ENCODE measurements at places on chromosomes 5 and 9.

DNA sequence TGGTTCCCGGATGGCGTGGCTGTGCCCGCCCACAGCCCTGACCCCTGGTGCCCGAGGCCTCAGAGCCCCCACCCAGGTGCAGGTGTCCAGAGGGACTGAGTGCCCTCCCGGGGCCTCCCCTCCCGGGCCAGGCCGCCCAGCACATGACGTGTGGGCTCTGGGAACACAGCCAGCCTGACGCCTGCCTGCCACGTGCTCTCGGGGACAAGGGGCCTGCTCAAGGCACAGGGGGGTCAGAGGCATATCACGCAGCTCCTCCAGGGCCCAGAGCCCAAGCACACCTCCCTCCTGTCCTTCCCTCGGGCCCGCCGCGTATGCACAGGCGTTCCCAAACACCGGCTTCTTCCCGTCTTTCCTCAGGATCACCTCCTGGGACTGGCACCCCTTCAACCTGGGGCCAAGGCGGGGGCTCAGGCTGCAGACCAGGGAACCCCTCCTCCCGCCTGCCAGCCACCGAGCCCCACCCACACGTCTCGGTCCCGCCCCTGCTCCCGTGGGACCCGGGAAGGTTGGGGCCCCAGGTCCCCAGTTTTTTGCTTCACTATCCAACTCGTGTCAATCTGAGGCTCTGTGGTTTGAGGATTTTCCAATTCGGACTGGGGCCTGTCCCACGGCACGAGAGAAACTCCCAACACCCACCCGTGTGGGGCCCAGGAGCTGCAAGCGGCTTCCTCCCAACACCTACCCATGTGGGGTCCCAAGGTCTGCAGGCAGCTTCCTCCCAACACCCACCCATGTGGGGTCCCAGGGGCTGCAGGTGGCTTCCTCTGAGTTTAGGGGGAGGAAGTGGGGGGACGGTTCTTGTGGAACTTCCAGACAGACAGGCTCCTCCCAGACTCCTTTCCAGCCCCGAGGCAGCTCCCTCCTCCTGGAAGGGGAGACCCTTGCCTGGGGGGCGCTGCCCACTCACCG lies 1.5 kb downstream of the LCN10 start:
- DNase-seq = no peak

DNA sequence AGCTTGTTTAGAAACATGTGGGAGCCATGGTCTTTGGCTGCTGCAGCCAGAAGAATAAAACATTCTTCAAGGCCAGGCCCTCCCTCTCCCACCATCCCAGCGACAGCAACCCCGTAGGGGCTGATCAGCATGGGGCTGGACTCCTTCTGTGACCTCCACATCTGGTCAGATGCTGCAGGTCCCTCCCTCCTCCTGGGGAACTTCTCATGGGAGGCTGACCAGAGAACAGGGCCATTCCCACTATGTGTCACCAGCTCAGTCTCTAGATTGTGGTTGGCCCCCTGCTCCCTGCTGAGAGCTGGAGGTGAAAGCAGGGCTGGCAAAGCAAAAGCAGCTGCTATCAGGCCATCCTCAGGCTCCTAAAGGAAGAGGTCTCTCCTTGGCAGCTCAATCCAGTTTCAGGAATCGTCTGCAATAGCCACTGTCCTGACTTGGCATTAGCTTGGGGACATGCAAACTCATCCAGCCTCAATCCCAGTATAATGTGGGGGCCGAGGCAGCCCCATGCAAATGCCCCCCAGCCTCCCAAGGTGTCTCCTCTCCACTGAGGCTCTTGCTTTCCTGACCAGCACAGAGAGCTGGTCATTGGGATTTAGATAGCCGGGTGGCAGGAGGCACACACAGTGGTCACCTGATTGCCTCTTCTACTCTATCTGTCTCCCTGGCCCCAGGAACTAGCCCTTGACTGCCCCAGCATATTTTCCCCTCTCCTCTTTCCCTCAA lies 81.5 kb downstream of the NRG2 start:
- no peak for DNase-seq

GRCh38 chr9:73020877-73021276 lies 68.0 kb upstream of the ALDH1A1 start:
- no peak for DNase-seq

- no peak for DNase-seq
These were observed 19.8 kb downstream of the PTGES start for GRCh38 chr9:129732946-129733631.

DNA sequence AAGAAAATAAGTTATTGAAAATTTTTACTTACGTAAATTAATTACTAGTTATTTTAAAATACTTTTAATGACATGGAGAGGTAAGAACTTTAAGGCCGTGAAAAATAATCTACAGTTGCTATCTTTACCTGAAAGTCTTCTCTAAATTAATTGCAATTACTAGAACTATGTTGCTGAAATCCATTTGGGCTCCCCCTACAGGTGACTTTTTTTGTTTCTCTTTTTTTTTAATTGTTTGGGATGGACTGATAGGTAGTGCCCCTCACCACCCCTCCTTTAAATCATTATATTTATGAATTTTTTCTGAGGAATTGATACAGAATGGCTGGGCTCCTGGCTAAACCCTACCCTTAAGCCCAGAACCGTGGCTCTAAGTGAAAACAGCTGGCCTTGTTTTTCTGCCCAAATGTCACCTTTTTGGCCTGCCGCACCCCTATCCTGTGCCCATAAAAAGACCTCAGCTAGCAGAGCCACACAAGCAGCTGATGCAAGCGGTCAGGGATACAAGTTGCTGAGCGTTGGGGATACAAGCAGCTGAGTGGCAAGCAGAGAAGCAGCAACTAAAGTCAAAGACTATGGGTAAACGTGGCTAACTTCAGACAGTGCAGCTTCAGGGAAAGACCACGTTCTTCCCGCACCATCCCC lies 315.2 kb upstream of the ACO1 start:
- no peak for DNase-seq

GRCh38 chr5:91487420-91487819 lies 104.3 kb upstream of the ARRDC3 start:
- no peak for DNase-seq

GRCh38 chr5:72937517-72938061 lies 18.3 kb upstream of the FCHO2 start:
- no peak for DNase-seq

GRCh38 chr5:28468166-28468565 lies 1429.8 kb upstream of the CDH9 start:
- no peak for DNase-seq

DNA sequence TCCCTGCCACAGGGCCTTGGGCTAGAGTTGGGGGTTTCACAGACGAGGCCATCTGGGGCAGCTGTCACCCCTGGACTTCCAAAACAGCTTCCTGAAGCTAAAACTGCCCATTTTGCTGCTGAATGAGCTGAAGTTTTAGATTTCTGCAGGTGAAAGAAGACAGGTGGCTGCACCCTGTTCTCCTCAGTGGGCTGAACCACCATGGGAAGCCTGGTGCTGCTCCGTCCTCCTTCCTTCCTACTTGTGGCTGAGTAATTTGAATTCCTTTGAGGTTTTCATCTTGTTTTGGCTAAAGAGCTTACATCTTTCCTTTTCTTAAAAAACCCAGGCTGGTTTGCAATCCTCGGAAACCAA lies 5.3 kb downstream of the NKD2 start:
- no peak for DNase-seq

DNA sequence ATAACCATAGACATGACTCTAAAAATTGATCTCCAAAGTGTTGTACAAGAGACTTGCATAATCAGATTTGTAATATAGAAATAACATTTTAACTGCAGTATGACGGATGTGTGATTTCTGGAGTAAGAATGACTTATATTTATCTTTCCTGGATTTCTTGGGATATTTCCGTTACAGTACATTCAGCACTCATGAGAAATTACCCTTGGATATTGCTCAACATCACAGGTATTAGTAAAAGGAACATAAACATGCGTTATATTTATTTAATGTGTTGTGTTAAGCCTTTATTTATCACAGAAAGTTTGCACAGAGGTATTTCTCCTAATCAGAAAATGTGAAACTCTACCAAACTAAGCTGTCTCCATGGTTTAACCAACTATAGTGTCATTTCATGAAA lies 1823.9 kb upstream of the C9orf72 start:
- DNase-seq = no peak

DNA sequence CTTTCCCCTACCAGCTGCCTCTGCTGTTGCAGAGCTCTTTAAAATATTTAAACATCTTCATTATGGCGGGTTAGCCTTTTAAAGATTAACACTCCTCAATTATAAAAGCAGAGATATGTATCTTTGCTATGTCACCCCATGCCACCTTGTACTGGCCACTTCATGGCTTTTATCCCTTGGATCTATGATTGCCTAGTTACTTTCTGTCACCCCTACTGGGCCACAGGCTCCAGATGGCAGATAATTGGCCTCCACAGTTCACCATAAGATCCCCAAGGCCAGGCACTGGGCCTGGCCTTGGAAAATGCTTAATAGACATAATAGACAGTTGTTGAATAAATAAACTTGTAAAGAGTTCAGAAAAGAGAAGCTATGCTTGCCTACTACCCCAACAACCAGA lies 142.0 kb upstream of the SHB start:
- DNase-seq = no peak

GRCh38 chr5:1480217-1480616 lies 35.0 kb upstream of the SLC6A3 start:
- DNase-seq = no peak

- no peak for DNase-seq
These were observed 116.1 kb downstream of the LPAR1 start for GRCh38 chr9:110922145-110922544.

DNA sequence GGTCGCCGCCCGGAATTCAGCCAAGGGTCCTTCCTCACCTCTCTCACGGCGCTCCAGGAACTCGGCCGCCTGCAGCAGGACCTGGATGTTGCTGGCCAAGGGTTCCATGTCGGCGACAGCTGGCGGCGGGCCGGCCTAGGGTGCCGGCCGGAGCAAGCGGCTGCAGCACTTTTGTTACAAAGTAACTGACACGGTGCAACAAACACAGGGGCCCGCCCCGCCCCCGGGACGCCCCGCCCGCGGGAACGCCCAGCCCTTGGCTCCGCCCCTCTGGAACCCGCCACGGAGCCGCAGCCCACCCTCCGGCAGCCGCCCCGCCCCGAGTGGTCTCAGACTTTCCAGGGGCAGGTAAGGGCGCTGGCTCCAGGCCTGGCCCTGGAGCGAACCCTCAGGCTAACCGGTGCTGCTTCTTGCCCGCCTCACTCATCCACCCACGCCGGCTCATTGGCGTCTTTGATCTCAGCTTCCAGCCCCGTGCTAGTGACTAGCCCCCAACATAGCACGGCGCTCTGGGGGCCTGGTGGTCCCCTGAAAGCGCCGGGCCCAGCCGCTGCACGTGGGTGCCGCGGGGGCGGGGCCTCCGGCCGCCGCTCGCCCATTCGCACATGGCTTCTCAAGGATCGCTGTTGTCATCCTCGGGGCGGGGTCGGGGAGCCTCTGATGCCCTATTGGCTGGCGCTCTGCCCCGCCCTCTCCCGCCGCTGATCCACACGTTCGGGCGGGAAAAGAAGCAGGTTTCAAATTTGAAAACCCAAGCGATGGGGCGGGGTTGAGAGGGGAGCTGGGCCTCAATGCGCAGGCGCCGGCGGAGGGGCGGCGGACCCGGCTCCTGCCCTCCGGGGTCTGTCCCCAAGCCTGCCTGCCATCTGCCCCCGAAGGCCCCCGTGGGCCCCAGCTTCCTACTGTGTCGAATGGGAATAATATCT lies at the start of gene MXD3:
MXD3 (minus strand) TSS at position 176 of the 926 bp plus-strand sequence; CDS start at position 108, 68 bp downstream.
- DNase-seq = peak; percentile 81

- peak; percentile 90 for DNase-seq
These were observed 15.3 kb upstream of the MSANTD3 start for GRCh38 chr9:100411472-100412283.

DNA sequence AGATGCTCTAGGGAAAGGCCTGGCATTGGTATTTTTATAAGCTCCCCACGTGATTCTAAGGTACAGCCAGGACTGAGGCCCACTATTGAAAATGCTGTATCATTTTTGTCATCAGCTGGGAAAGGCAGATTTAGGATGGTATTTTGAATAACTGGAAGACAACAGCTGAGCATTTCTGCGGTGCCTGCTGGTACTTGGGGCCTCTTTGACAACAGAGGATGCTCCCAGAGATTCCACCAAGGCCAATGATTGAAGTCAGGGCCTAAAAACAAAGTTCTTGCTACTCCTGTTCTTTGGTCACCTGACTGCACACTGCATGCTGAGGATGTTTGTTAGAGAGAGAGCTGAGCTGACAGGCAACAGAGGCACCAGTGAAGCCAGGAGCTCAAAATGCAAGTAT lies 8.1 kb downstream of the FBLL1 start:
- no peak for DNase-seq

- DNase-seq = no peak
These were observed 24.4 kb downstream of the LMNB1 start for GRCh38 chr5:126801174-126801991.

GRCh38 chr9:88077071-88077617 lies 61.1 kb downstream of the SPATA31C2 start:
- DNase-seq = no peak

DNA sequence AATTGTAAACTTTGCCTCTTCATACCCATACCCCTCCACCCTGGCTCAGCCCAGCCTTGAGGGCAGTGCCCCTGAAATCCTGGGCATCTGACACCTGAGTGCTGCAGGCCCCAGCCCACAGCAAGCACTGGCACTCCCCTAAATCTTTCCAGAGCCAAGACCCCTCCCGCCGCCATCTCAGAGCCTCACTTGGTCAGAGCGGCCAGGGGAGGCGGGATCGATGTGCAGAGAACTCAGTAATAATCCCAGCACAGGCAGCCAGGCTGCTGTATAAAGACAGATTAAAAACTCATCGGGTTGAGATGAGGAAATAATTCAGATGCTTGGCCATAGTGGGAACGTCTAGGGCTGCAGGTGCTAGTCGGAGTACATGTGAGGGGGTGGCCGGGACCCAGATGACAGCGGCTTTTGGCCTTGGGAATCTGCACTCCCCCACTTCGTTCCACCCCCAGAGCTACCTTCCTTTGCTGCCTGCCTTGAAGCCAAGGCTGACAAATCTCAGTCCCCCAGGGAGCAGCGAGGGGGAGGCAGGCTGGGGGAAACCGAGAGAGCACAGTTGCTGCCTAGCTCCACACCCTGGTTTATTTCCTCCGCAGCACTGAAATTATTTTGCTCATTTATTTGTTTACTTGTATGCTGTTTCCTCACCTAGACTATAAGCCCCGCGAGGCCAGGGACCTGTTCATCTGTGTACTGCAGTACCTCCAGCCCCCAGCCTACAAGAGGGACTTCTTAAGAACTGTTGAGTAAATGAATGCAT lies 19.5 kb upstream of the ARAP3 start:
- DNase-seq = no peak

DNA sequence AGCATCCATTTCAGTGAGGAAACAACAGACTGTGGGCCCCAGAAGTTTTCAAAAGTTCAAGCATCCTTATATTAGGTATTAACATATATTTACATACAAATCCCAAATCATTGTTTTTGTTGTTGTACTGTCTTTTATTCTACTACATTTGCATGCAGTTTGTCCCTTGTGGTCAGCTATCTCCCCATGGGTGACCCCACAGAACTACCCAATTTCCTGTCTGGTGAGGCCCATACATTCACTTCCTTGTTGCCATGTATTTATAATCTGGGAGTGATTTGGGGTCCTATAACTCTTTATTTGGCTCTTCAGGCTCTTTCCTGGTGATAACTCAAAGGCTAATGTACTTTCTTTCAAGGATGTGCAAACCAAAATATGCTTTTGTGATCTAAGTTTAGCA lies 3.3 kb upstream of the CD180 start:
- no peak for DNase-seq

Measured in NCI-H1105 (cell line).